ENCODE measurements at places on chromosomes 11 and 22.

GRCh38 chr11:44797886-44798606, 71.3 kb downstream of the TSPAN18 start:
- peak; percentile 41 for DNase-seq

GRCh38 chr22:48147831-48148230, 1385.4 kb downstream of the TBC1D22A start:
- no peak for DNase-seq

DNA sequence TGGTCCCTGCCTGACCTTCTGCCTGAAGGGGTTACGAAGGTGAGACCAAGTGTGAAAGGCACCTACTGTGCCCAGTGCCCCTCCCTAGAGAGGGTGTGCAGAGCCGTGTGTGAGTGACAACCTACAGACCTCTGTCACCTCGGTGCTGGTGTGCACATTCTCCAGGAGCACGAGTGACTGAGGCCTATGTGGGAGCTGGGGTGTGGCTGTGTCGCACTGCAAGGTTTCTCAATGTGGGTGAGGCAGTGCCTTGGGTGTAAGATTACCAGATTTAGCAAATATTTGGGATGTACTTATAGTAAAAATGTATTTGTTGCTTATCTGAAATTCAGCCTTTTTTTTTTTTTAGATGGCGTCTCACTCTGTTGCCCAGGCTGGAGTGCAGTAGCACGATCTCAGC, 5.6 kb downstream of the STARD10 start:
- DNase-seq = no peak

GRCh38 chr22:26429458-26430286, 612 bp downstream of the ASPHD2 start:
- DNase-seq = no peak

- DNase-seq = no peak
These were observed 117.3 kb upstream of the GRK3 start for GRCh38 chr22:25447067-25447685.

GRCh38 chr11:2088284-2088683, 50.9 kb downstream of the IGF2 start:
- no peak for DNase-seq

GRCh38 chr22:26055693-26056092, 113.6 kb upstream of the SEZ6L start:
- DNase-seq = no peak

DNA sequence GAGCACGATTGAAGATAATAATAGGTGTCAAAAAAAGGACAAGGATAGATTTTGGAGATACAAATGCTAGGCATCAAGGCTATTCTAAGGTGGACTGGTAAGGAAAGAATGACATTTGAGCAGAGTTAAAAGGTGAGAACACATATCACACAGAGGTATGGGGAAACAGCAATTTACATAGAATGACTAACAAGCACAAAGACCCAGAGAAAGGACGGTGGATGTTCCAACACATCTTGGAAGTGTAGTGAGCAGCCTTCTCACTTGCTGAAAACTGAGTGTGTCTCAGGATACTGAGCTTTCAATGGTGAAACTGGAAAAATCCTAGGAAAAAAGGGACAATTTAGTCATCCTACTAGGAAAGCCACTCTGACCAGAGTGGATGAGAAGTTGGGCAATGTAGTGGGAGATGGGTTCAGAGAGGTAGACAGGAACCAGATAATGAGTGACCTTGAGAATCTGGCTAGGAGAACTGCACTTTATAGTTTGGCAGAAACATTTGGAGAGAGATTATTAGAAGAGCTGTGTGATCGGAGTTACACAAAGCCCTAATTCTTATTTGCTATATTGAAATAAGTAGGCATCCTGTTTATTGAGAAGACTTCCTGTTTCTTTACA, 706.0 kb downstream of the KCNA4 start:
- DNase-seq = no peak

DNA sequence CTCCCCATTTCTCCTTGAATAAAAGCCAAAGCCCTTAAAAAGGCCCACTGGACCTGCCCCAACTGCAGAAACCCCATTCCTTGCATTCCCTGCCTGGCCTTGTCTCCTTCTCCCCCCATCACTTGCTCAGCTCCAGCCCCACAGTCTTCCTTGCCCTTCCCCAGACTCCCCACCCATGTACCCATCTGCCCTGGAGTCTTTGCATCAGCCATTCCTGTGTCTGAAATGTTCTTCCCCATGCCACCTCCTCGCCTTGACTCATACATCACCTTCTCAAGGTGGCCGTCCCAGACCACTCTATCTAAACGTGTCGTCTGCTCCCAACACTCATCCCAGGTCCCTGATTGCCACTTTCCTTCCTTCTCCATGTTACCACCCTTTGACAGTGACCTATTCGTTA, 77.4 kb upstream of the SHANK2 start:
- no peak for DNase-seq

- no peak for DNase-seq
These were observed 451.3 kb downstream of the OPCML start for GRCh38 chr11:133081020-133081419.

GRCh38 chr11:75406338-75406777, 7.0 kb downstream of the RPS3 start:
- DNase-seq = peak; percentile 23

GRCh38 chr11:15194671-15195415, 80.1 kb downstream of the INSC start:
- no peak for DNase-seq

GRCh38 chr22:24954856-24955255, 2.3 kb downstream of the KIAA1671 start:
- DNase-seq = no peak

- no peak for DNase-seq
These were observed 238.0 kb upstream of the DDI1 start for GRCh38 chr11:103798446-103798845.

- DNase-seq = no peak
These were observed 18.5 kb downstream of the MYH9 start for GRCh38 chr22:36369004-36369921.

GRCh38 chr11:86183694-86184093, 60.9 kb upstream of the EED start:
- DNase-seq = no peak

- no peak for DNase-seq
These were observed 3.1 kb downstream of the ACY3 start for GRCh38 chr11:67647471-67647870.

- DNase-seq = no peak
These were observed 24.0 kb upstream of the ROBO3 start for GRCh38 chr11:124841201-124841600.

DNA sequence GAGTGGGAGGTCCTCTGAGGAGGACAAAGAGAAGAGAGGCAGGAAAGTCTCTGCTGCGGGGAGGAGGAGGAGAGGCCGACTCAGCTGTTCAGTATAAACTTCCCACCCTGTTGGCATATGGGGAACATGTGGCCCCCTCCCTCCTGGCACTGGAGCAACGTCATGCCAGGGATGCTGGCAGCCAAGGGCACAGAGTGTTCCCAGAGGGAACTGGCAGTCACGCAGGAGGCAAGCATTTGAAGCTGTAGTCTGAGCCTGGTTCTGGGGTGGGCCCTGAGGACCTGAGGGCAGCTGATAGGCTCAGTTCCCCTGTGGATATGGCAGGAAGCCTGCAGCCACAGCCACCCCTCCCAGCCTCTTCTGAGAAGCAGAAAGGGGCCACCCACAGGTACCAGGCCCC, 67.1 kb upstream of the TSPAN18 start:
- no peak for DNase-seq
